ENCODE measurements at places on chromosomes 6 and 20.

GRCh38 chr20:1734269-1734858 is 76.8 kb upstream of the SIRPG start:
- peak; percentile 40 for DNase-seq

- DNase-seq, result peak; percentile 93
Observed at GRCh38 chr6:137892271-137892708, 25.2 kb downstream of the TNFAIP3 start.

GRCh38 chr6:108608453-108609275 is 47.9 kb downstream of the FOXO3 start:
- DNase-seq, result peak; percentile 53

DNA sequence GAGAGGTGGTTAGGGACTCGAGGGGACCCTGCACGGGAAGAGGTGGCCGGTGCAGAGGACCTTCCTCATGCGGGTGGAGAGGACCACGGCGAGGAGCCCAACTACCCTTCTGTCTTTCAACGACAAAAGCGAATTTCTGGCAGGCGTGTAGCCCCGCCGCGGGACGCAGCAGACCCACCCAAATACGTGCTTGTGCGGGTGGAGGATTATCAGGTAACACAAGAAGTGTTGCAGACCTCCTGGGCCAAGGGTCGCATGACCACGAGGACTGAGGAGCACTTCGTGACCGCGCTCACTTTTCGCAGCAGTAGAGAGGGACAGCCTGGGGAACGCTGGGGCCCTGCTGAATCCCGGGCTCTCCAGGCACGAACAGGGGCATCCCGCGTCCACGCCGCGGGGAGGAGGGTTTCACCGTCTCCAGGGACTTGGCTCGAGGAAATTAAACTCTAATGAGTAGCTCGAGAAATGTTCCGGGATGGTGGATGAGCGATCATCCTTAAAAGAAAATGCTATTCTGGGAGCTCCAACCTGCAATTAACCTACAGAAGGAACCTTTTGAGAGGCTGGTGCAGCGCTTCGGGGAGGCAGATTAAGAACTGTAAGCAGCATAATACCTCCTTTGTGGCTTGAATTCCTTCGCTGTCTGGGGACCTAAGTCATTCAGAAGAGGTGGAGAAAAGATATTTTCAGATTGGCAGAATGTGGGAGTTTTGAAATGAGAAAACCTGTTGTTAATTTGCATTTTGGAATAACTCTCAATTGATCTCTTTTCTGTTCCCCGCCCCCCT is 804 bp downstream of the C6orf141 start:
- no peak for DNase-seq

DNA sequence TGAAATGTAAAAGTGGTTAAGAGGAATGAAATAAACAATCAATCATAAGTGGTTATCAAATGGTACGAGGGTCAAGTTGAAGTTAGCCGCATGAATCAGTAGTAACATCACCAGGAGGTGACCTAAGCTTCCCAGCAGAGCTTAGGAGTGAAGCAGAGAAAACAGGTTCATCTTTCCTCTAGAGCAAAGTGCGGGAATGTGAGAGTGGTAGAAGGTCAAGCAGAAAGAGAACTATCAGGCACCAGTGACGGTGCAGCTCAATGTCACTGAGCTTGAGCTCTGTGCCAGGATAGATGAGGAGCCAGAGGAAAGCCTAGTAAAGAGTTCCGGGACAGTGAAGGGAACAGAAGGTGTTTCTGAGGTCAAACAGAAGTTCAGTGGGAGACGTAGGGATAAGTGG is 20.8 kb upstream of the TNFAIP3 start:
- DNase-seq, result no peak

DNA sequence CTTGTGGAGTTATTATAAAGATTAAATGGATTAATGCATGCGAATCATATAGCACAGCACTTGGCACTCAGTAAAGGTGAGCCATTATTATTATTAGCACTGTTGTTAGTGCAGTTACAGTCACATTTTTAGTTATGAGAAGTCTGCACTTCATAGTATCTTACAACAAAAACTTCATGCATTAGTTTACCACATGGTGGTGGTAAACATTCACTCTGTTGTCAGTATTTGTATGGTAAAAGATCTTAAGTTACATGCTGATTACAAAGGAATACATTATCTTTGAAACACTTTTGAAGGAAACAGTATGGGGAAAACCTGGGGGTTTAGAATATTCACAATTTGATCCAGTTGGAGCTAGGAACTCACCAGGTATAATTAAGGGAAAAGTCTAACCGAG is 20.8 kb downstream of the TMEM14A start:
- peak; percentile 27 for DNase-seq

DNA sequence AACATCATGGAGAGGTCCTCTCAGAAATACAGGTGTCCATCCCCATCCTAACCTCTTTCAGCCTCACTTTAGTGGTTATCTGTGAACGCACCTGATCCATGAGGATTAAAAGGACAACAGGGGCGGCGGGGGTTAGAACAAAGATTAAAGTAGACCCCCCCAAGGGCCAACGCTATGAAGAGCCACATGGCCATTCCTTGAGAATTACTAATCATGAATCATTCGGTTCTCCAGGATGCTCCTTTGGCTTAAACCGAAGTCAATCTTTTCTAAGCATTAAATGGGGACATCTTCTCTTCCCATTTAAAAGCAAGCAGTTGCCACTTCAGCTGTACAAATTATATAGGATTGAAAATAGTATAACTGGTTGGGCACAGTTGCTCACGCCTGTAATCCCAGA is 212.4 kb downstream of the GMPR start:
- peak; percentile 56 for DNase-seq

- DNase-seq, result no peak
Observed at GRCh38 chr6:89509777-89510281, 76.9 kb downstream of the ANKRD6 start.
